ENCODE measurements at places on chromosomes 3 and 15.

GRCh38 chr3:126758882-126759281 lies 54.8 kb downstream of the CHCHD6 start:
- no peak for DNase-seq

DNA sequence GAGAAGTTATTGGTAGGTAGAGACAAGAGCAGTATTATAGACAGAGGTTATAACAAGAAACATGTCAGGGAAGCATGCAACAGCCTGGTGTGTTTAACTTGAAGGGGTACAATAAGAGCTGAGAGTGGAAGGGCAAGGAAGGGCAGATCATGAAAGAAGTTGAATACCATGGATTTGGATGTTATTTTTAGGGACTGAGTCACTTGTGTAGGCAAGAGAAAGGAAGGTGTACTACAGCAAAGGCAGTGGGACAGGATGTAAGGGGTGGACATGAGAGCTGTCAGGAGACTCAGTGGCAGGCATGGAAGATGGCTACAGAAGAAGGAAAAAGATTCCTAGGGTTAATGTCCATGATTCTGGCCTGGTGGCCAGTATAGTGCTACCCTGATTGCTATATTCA lies 66.4 kb downstream of the TFG start:
- DNase-seq, result no peak

DNA sequence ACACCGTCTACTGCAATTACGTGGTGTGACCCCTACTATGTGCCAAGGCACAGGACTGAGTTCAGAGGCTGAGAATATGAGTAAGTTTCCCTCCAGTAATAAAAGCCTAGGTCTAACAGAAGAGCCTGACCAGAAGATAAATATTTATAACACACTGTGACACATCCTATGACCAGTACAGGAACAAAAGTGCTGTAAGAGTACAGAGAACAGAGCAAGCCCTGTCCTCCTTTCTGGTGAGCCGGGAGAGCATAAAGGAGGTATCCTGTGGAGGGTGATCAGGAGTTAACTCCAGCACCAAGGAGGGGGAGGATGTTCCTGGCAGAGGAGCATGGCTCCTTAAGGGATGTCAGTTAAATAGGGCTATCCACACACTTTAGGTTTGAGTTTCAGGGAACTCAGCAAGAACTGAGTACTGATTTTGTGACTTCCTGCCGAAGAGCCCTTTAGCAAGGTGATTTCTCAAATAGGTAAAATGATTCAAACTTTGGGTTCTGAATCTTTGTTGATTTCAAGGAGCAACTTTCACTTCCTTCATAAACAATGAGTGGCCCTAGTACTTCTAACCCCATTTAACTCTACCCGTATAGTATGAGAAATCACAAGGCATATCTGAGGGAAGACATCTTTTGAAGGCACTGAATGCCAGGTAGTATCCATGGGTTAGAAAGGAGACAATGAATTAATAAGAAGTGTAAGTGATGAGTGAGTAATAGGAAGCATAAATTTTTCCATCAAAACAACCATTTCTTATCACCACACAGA lies 198.0 kb downstream of the THRB start:
- no peak for DNase-seq

DNA sequence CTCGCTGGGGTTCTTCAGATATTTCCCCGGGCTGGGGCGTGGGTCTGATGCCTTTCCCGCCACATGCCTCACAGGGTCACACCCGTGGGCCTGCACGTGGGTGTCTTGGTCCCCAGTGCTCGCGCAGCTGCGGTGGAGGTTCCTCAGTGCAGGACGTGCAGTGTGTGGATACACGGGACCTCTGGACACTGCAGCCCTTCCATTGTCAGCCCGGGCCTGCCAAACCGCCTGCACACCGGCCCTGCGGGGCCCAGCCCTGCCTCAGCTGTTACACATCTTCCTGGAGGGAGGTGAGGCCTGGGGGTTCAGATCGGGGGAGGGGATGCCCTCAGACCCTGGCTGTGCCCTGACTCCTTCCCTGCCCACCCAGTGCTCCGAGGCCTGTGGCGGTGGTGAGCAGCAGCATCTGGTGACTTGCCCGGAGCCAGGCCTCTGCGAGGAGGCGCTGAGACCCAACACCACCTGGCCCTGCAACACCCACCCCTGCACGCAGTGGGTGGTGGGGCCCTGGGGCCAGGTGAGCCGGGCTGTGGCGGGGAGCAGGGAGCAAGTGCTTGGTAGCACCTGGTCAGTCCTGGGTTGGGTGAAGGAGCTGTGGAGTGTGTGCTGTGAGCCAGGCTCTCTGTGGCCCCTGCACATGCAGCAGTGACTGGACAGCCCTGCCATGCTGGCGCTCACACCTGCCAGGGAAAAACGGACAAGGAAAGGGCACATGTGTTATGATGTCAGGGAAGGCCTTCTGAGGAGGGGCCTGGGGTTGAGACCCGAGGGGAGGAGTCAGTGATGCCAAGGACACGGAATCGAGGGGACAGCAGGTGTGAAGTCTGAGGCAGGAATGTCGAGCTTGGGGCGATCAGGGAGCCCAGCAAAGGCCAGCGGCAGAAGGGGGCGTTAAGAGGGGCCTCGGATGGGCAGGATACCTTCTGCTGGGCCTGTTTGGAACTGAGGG lies 88.9 kb downstream of the TBC1D2B start:
- no peak for DNase-seq

DNA sequence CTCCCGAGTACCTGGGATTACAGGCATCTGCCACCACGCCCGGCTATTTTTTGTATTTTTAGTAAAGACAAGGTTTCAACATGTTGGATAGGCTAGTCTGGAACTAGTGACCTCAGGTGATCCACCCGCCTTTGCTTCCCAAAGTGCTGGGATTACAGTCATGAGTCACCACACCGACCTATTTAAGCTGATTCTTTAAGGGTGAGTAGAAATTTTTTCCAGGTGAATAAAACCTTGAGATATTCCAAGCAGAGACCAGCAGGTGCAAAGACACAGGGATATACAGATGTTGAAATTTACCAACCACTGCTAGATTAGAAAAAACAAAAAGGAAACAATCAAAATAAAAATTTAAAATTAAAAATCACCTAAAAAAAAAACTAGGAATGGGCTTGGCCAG lies 74.4 kb upstream of the CHRNB4 start:
- DNase-seq, result no peak

GRCh38 chr15:85615930-85616329 lies 178.8 kb downstream of the KLHL25 start:
- DNase-seq, result no peak

- no peak for DNase-seq
Measured at GRCh38 chr3:14614862-14615261, 36.7 kb upstream of the CCDC174 start.

- DNase-seq, result no peak
Measured at GRCh38 chr15:65027593-65027992, 1.8 kb downstream of the MTFMT start.

Measured in BJ (cell line).